ENCODE measurements at places on chromosomes 12 and 14. TPM values are rescaled to one million over a fixed set of nuclear protein-coding genes. Genes with fewer than 3 reads are reported as not detected.

The GPD1 gene
- not detected for total RNA-seq

The LGR5 gene
- total RNA-seq = not detected

DNA sequence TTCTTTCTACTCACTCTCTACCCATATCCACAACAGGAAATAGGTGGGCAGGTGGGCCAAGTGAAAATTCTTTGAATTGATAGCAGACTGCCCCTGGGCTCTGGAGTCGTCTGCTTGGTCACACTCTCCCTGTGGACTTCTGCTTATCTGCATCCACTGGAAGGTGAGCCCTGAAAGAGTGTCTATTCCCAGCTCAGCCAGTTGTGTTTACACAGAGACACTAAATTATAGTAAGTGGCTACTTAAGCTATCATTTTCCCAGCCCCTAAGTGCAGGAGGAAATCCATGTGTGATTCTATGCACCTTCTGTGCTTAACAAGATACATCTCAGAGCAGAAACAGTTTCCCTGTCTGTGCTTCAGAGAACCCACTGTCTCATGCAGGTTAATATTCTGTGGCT is 338.4 kb downstream of the FUT8 start:
- no peak for DNase-seq

DNA sequence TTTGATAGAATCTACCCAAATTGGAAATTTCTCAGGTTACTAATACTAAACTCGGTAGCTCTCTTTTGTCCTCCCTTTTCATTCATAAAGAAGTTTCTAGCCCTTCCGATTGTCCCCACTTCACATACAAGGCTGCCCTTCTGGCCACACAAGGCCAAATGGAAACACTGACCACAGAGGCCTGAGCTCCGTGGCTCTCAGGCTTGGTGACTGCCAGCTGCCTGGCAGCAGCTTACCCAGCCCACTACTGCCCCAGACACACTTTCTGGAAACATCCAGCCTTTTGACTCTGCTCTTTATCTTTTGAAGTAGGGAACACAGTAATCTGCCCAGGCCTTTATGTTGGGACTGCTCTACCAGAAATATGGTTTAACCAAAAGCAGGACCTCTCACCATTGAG is 167.2 kb downstream of the GCH1 start:
- no peak for DNase-seq

The FIGNL2 gene
- 0.18 TPM for total RNA-seq

- no peak for DNase-seq
These were observed 81.3 kb downstream of the NOS1 start for GRCh38 chr12:117280019-117280680.

DNA sequence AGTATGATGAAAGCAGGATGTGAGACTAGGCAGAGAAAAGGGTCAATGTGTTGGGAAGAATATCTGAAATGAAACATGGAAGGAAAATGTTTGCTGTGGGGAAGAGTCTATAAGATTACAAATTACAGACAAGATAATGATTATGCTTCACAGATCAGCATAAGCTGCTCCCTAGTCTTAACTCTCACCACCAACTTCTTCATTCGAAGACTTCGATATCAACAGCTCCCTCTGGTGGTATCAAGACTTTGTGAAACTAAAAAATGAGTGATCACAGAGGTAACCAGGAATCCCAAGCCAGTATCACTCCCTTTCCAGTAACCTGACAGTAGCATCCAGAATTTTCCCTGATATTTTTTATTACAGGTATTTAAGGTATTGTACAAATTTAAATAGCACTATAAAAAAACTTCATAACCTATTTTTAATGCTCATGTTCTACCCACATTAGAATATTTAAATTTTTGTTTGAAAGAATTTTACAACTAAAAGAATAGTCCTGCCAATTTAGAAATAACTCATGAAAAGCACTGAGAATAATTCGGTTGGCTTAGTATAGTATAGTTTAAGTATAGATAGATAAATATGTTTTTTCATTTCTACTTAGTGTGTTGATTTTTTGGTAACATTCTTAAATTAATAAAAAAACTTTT is 84.4 kb downstream of the C2CD5 start:
- no peak for DNase-seq

DNA sequence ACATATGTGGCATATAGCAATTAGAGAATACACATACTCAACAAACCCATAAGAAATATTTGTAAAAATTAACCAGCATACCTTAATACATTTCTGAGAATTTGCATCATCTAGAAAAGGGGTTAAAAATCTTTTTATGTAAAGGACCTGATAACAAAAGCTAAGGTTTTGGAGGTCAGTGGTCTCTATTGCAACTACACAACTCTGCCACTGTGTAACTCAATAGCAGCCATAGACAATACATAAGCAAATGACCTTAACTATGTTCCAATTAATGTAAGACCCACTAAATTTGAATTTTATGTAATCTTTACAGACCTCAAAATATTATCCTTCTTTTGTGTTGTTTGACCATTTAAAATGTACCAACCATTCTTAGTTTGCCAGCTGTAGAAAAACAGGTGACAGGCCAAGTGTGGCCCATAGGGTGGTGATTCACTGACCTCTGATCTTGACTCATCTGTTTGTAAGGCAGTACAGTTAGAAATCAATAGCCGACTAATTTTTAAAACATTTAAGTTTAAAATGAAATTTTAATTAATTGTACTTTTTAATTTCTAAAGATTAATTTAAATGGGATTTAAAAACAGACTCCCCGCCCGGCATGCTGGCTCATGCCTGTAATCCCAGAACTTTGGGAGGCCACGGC is 7.4 kb upstream of the EPS8 start:
- DNase-seq = no peak

DNA sequence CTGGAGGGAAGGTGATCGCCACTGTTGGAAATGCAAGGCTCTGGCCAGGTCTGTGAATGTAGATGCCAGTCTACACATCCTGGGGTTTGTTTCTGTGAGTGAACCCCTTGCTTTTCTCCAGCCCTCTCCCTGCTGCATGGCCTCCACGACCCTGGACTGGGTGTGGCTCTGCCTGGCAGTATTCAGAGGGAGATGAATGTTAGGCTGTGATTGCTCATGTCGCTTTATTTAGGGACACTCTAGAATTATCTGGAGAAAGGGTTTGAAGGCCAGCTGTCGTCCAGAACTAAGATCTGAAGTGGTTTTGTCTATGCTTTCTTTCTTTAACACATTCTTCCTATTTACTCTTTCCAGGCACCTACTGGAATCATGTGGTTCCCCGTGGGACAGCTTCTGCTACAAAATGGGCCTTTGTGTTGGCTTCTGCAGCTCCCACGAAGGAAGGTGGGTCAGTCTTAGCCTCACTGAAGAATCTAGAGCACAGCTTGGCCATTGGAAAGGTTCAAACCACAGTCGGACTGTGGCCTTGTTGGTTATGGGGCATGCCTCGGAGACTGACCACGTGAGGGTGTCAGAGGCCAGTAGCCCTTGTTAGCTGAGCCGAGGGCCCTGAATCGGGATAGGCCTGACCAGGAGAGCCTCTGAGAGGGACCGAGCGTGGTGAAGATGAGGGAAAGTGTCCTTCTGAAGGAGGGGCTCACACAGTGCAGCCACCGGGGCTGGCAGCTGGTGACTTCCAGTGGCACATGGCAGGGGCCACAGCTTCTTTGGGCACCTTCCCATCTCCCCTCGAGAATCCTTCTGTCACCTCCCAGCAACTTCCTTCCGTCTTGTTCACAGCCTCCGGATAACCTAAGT is 59.1 kb downstream of the ANKRD9 start:
- DNase-seq = no peak

DNA sequence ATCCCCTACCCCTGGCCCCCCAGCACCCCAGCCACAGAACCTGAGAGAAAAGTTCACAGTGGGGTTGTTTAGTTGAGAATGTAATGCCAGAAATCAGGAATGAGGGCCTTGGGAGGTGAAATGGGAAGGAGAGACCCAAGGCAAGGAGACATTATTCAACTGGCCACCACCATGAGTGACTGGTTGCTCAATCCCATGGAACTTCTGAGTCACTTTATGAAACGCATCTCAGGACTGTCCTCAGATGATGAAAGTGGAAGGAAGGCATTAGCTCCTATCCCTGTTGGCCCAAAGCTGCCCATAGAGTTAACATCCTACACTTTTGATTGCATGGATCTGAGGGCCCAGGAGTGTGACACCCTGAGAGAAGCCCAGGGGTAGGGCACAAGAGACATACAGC is 25.4 kb upstream of the TCL1A start:
- DNase-seq = no peak

The BDKRB2 gene
- total RNA-seq = not detected

GRCh38 chr14:25056688-25057078 is 6.7 kb upstream of the STXBP6 start:
- DNase-seq = no peak

The PLD4 gene
- total RNA-seq = under 0.01 TPM

DNA sequence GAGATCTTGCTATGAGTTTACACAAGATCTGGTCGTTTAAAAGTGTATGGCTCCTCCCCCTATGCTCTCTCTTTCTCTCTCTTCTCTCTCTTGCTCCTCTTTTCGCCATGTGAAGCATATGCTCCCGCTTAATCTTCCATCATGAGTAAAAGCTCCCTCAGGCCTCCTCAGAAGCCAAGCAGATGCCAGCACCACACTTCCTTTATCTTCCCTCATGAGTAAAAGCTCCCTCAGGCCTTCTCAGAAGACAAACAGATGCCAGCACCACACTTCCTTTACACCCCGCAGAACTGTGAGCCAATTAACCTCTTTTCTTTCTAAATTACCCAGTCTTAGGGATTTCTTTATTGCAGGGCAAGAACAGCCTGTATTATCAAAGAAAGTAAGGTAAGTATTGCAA is 152.4 kb downstream of the SEC23A start:
- no peak for DNase-seq

The NINJ2 gene
- total RNA-seq = 0.66 TPM

DNA sequence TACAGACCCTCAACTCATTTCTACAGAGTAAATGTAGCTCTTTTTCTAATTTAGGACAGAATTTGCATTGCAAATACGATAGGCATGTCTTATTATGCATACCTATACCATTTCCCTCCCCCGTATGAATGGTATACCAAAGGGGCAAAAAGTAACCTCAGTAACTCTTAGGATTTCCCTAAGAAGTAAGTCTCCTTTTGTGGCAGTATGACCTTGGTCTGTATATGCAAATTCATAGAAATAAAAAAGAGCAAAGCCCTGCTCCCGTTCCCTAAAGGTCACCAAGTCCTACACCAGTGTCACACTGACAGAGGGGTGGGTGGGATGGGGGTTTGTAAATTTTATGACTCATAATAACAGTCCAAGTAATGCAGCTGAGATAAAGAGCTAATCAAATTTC is 365.8 kb upstream of the CCDC196 start:
- DNase-seq = no peak

DNA sequence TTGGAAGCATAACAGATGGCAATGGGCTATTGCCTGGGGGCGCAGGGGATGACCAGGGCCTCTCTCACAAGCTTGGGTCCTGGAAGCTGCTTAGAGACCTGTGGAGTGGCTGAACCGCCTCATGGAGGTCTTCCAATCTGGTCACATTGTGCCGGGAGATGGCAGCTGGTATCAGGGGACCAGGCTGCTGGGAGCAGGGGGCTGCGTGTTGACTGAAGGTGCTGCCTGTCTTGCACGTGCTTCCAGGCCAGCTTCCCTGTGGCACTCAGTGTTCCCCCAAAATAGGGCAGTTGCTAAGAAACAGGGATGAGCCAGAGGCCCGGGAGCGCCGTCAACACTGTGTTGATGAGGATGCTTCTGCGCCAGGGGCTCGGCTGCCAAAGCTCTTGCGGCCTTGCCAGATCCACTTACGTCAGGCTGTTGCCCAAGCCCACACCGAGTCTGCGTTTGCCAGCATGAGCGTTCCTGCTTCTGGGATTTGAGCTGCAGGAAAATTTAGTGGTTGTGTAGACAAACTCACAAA is 39.8 kb downstream of the ELK3 start:
- no peak for DNase-seq

DNA sequence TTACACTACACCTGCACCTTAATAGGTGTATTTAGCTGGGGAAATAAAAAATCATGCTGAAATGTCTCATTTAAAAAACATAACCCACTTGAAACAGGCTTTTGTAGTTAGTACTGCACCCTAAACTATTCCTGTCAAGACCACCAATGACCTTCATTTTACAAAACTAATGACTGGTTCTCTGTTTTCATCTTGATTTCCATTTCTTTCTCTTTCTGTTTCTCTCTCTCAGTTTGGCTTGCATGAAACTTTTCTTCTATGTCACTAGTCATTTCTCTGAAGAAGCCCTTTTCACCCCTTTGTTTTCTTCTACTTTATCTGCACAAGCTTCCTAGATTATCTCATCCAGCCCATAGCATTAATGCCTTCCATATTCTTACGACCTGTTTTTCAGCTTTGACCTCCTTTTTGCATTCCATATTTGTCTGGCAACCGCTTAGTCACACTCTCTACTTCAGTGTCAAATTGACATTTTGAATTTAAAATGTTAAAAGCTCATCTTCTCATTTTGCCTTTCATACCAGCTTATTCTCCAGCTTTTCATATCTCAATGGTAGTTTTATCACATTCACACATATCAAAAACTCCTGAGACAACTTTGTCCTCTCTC is 32.7 kb upstream of the KLRF1 start:
- no peak for DNase-seq

DNA sequence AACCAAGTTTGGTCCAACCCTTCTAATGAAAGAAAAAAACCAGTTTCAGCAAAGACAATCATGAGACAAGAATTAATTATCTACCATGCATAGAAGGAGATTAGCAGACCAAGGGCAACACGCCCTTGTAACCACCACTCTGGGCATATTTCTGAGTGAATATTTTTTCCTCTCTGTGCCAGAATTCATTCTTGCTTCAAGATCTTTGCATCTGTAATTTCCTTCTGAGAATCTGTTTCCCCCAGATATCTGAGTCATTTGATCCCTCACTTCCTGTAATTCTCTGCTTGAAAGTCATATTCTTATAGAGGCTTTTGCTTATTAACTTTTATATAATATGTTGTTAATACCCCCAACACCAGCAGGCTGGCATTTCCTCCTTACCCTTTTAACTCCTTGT is 243.7 kb downstream of the SLC16A7 start:
- peak; percentile 95 for DNase-seq

DNA sequence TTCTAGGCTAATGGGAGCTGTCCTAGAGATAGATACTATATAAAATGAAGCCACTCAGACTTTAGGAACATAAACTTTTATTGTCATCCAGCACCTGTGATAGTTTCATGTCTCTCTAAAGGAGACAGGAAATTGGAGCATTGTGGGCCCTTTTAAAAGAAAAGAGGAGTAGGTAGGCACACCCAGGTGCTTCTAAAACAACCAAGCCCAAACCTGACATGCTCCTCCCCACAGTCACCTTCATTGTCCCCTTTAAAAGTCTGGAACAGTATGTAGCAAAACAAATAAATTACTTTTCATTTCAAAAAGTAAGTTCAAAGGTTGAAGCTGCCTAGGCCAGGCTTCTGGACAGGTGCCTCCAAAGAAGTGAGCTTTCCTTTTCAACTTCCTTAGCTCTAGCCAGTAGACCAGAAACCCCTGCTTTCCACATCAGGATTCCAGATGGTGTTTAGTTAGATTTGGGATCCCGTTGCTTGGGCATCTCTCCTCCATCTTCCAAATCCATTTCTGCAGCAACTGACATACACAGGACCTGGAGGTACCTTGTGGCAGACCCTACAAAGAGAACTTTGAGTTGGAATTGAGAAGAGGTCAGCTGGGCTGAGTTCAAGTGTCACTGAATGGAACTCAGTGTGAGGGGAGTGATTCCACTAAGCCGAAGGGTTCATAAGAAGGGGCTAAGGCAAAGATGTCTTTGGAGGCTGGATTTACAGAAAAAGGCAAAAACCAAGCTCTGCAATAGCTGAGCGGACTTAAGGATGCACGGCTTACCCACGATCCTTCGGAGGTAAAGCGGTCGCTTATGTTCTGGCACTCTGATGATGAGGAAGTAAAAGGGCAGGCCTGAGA is 6.9 kb downstream of the OXA1L start:
- no peak for DNase-seq

The SLC10A1 gene
- not detected for total RNA-seq

The INHBC gene
- total RNA-seq = not detected

Measured in pulmonary artery endothelial cell (primary cell).